ENCODE measurements at places on chromosomes 1 and 21.

DNA sequence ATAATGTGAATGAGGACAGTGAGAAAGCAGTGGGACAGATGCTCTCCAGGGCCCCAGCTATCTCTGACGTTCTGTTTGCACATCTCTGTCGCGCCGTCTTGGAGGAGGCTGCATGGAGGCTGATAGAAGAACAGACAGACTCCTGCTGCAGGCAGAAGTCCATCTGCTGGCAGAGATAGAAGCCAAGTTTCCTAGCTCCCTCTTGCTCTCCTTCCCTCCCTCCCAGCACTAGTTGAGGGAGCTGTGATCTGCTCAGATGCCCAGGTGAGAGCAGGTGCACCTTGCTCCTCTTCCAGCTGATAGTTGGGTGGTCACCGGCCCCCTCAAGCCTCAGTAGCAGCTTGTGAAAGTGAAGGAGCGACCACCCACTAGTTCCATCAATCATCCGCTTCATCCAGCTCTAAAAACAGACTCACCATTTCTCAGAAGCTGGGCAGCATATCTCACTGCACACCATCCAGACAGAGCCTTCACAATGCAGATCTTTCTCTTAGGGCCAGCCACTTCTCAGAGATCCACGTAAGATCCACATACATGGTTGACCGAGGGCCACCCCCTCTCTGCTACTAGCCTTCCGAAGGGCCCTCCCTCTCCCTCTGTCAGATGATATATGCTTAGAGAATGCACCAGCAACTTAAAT, 12.9 kb downstream of the LRRN2 start:
- DNase-seq, result no peak

- no peak for DNase-seq
These were observed 4.6 kb upstream of the NAXE start for GRCh38 chr1:156586892-156587477.

DNA sequence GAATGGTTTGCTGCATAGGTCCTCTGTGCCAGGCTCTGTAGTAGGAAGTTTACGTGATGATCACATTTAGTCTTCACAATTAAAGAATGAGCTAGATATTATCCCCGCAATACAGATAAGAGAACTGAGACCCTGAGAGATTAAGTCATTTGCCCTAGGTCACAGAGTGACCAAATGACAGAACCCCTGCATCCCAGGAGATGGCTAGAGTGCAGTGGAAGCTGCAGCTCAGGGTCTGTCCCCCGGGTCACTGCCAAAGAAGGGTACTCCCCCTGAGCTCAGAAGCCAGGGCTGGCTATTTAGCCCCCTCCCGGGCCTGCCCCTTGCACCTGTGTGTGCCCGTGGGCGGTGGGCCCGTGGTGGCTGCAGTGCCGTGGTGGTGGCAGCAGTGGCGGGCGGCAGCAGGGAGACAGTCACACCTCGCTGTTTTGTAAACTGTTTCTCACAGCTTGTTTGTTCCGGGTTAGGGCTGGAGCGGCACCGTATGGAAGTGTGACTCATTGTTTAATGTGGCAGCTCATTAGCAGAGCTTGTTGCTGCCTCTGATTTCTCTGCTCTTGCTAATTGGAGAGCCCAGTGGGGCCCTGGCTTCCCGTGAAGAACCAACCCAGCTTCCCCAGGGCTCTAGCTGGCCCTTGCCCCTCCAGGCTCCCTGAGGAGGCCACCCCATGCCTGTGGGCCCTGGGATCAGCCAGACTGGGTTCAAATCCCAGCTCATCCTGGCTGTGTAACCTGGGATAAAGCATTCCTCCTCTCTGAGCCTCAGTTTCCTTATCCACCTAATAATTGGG, 19.3 kb upstream of the FOXO6 start:
- peak; percentile 26 for DNase-seq

DNA sequence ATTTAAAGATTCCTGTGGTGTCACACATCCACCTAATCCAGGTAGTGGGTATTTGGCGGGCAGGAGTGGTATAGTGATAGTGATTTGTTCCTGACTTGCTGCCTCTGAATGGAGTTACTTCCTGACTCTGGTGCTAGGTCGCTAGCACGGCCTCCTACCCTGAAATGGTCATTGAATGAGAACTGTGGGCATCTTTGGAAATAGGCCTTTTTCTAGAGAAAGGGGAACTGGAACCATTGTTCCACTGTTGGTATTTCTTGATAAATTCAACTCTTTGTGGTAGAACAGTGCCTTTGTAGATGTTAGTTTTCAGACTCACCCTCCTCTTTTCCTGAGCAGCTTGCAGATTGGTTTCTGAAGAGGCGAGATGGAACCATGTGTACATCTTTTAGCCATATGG, 1.5 kb downstream of the QSOX1 start:
- no peak for DNase-seq

Data from NCI-H345 (cell line).